ENCODE measurements at places on chromosomes 1 and 21.

DNA sequence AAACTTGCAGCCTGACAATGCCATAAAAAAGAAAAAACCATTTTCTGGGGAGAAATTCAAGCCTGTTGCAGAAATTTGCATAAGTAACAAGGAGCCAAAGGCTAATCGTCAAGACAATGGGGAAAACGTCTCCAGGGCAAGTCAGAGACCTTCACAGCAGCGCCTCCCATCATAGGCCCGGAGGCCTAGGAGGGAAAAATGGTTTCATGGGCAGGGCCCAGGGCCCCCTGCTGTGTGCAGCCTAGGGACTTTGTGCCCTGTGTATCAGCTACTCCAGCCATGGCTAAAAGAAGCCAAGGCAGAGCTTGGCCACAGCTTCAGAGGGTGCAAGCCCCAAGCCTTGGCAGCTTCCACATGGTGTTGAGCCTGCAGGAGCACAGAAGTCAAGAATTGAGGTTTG, 369.5 kb downstream of the NTNG1 start:
- no peak for DNase-seq

GRCh38 chr1:41633764-41634163, 149.3 kb upstream of the EDN2 start:
- no peak for DNase-seq

DNA sequence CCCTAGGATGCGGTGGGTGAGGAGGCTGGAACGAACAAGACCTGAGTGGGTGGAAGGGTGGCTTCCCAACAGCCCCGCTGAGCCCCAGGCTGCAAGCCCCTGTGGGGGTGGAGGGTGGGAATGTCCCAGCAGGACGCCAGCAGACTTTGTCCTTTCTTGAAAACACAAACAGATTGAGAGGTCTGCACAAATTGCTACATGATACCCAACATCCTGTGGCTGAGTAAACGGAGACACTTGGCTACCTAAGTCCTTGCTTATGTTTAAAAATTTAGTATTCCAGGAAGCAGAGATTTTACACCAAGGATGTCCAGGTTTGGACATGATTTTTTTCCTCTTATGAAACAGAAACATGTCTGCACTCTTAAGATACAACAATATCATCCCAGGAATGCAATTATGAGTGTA, 11.8 kb upstream of the F3 start:
- no peak for DNase-seq

DNA sequence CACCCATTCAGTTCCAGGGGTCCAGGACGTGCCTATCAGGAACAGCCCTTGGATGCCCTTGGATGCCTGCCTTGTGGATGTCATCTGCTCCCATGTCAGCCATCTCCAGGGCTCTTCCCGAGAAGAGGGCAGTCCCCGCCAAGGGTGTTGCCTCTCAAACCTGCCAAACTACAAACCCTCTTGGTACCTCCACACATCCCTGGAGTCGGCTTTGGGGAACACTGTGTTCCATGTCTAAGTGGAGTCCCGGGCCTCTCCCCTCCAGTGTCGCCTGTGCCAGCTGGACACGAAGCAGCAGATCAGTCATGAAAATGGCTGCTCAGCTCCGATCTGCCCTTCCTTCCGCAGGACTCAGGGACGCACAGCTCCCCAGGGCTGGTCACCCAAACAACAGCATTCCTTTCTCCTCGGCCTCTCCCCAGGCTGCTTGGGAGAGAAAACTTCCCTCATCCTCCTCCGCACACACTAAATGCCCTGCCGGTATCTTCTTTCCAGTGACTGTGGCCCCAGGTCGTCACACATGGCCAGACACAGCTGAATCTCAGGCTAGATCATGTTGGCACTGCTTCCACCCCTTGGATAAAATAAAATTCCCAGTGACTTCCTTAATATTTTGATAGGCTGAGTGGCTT, 53.4 kb downstream of the GALNT2 start:
- no peak for DNase-seq

GRCh38 chr1:29876902-29877301, 640.6 kb downstream of the PTPRU start:
- no peak for DNase-seq

- no peak for DNase-seq
Observed at GRCh38 chr1:100219883-100220282, 29.8 kb downstream of the DBT start.

DNA sequence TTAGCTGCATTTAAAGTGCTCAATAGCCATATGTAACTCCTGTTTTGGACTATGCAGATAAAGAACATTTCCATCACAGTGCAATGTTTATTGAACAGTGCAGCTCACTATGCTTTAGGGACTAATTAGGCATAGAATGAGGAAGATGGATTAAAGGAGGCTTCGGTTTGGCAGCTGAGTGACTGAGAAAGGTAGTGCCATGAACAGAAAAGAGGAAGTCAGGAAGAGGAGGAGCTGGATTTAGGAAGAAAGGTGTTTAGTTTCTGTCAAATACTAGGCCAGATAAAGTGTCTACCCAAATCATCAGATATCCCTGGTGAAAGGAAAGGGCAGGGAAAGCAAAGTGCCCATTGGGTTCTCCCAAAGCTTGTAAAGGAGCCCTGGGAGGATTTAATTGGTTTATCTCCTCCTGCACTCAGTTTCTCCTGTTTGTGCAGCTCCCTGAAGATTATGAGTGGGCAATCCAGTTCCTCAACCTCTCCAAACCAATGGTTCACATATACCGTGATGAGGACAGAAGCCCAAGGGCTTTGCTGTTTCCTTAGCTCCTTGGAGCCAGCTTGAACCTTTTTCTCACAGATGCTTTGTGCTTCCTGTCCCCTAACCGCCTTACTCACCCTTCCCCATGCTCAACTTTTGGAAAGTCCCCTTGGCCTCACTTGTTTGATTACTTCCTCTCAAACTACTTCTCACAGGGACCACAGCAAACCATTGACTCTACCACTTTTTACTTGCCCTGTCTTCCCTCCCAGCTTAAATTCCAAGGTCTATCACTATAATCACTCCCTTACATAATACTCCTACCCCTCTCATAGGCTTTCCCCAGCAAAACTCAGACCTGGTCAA, 3.5 kb upstream of the RAP1A start:
- peak; percentile 27 for DNase-seq

GRCh38 chr1:85623061-85623471, 42.5 kb downstream of the CCN1 start:
- no peak for DNase-seq

GRCh38 chr21:29125191-29125590, 5.3 kb upstream of the MAP3K7CL start:
- DNase-seq = no peak

GRCh38 chr1:174491606-174492005, 43.8 kb downstream of the GPR52 start:
- DNase-seq = no peak

GRCh38 chr1:239947801-239948200, 143.9 kb upstream of the FMN2 start:
- no peak for DNase-seq

DNA sequence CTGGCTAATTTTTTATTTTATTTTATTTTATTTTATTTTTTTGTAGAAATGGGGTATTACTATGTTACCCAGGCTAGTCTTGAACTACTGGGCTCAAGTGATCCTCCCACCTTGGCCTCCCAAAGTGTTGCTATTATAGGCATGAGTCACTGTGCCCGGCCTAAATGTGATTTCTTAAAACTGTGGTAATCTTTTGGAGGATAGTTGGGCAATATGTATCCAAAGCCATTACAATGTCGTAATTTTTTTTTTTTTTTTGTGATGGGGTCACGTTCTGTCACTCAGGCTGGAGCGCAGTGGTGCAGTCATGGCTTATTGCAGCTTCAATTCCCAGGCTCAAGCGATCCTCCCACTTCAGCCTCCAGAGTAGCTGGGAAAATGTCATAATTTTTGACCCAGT, 14.2 kb downstream of the ETV3L start:
- no peak for DNase-seq

DNA sequence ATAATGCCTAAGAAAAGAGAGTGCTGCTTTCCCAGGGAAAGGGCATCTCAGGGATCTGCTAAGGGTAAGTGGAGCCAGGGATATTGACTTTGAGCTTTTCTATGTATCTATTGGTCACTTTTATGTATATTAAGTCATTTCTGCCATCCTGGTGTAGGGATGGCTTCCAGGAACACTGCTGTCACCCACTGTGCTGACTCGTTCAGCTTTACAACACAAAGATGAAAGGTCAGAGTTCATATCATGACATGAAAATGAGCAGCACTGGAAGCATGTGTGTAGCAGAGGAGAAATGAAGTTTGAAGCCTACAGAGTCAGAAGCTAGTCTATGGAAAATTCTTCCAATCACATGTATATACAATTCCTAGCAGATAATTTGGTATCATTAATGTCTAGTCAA, 37.1 kb upstream of the RGS8 start:
- DNase-seq = no peak

- DNase-seq = no peak
Observed at GRCh38 chr1:4115191-4115900, 215.3 kb upstream of the C1orf174 start.

GRCh38 chr1:86052948-86053698, 103.4 kb downstream of the COL24A1 start:
- no peak for DNase-seq

GRCh38 chr1:20380616-20381035, 90.0 kb downstream of the VWA5B1 start:
- DNase-seq = no peak

- peak; percentile 29 for DNase-seq
Observed at GRCh38 chr1:204600968-204601367, 84.6 kb downstream of the LRRN2 start.

DNA sequence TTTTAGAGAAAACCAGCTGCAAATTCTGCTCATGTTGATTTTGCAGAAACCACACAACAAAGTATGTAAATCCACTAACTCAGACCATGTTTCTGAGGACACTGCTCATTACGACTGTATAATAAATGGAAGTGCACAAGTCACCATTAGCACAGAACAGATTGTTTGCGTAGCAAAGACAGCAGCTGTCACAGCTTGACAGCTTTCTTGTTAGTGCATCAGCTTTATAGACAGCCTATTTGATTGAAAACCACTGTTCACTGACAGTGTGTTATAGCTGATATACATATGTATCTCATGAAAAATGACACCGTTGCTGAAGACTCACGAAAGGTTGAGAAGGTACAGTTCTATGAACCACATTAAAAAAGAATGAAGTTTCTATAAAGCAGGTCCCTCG, 560.2 kb upstream of the ZRANB2 start:
- DNase-seq = no peak

DNA sequence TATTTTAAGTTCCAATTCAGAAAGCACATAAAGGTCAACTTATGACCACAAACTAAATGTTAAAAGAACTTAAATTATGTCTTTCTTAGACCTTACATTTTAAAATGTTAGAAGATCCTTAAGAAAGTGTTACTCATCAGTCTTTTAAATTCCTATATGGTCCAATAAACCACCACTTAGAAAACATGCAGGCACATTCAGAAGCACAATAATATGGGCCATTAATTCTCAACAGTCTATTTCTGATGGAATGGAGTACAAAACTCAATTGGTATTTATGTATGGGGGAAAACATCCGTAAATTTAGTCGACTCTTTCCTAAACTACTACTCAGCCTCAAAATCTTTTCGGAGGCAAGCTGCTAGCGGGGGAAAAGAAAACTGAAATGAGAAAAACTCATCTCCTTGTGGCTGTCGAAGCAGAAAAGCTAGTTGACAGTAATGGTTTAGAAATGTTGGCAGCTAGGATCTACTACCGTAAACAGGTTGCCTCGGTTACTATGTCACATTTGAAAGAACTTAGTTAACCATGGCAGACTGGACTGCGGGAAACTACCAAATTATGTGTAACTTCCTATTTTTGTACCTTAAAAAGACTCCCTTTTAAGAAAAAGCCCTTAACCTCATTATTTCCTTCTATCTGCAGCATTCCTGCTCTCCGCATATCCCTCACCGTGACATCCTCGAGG, 1.0 kb downstream of the TRMT1L start:
- DNase-seq = no peak

DNA sequence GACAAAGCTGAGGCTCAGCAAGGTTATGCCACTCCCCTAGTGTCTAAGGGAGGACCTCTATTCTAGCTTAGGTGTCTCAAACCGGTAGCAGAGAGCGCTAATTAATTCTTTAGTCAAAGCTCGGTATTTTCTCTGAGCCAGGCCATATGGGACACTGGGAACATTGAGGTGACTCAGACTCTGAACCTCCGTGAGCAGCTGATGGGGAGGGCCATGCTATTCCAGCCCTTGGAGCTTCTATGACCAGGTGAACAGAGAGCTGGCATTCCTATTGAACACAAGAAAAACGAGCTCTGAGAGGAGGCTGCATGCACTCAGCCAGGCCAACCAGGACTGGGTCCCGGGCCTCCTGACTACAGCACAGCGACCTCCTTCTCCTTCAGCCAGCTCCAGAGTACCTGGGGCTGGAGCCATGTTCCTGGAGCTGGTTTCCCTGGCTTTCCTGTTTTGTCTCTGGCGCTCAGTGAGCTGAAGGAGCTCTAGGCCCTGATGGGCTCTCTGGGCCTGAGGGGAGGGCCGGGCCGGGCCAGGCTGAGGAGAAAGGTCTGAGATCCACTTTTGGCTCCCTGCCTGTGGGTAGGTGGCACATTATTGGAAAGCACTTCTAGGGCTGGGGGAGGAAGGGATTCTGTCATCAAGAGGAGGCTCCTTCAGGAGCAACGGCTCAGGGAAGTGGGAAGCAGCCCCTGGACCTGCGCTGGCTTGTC, 37.0 kb downstream of the SLC9A1 start:
- DNase-seq = no peak

Data from HAP-1 (cell line).